ENCODE measurements at places on chromosomes 11 and 22.

GRCh38 chr11:62103986-62104385 is 19.8 kb upstream of the INCENP start:
- DNase-seq = no peak

DNA sequence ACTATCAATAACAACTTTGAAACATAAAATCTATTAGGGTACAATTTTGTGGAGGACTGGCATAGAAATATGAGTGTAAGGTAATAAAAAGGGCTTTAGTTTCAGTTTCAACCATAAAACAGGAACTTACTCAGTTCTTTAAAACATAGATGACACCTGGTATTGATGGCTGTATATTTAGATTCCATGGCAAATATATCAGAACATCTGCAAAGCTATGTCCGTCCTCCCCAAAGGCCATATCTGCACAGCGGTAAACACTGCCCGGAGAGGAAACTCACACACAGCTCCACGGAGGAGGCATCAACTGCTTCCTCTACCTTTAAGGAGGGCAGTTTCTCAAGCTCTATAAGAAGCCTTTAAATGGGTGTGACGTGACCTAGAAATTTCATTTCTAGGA is 993.3 kb downstream of the BRD1 start:
- DNase-seq = no peak

DNA sequence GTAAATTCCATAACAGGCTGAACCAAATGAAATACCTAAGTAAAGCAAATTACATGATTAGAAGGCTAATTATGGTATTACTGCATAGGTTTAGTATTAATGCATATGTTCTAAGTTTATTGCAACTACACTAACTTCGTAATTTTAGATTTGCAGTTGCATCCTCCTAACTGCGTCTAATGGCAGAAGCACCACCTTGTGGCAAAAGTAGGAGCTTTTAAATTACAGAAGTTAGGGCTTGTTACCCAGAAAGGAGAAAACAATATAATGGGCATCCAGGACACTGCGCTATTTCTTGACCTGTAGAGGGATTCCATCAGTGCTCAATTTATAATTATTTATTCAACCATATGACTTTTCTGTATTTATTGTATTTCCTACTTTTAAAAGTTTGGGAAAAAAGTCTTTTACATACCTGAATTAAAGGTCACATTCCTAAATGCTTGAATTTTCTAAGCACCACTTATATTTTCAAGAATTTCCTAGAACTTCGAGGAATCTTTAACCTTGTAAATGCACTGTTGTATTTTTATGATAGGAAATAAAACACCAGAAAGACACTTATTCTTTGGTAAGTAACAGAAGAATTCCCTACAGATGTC is 16.3 kb upstream of the GPR83 start:
- DNase-seq = peak; percentile 12

DNA sequence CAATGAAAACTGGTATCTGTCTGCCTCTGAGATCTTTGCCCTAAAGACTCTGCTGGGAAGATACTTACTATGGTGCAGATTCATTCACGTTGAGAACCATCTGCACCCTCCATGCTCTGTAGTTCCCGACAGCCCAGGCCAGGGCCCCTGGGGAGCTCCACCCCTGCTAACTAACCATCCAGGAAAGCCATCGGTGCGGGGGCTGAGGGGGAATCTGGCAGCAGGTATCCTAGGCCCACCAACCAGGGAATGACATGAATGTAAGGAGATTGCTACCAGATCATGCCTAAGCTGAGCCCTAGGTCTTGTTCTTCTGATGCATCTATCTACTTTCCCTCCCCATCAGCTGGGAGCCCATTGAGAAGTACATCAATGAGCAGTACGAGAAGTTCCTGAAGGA is 11.3 kb upstream of the WBP2NL start:
- DNase-seq = no peak

GRCh38 chr11:77397631-77398030 is 76.3 kb downstream of the PAK1 start:
- DNase-seq = no peak
